Endothelial cell (in vitro differentiated cells): ENCODE measurements at places on chromosomes 4 and X.

- DNase-seq, result no peak
These were observed 160.8 kb downstream of the CBLL2 start for GRCh38 chrX:22433292-22434070.

GRCh38 chr4:128275346-128275745 is 12.3 kb downstream of the PGRMC2 start:
- no peak for DNase-seq

- no peak for DNase-seq
These were observed 57.2 kb upstream of the MTMR1 start for GRCh38 chrX:150635952-150636351.

- no peak for DNase-seq
These were observed 893 bp downstream of the RLIM start for GRCh38 chrX:74613370-74614092.

GRCh38 chrX:65581661-65582339 is 47.2 kb upstream of the LAS1L start:
- peak; percentile 57 for DNase-seq
